NCI-H2107 (cell line): ENCODE measurements at places on chromosomes 7 and 10.

- DNase-seq = no peak
Observed at GRCh38 chr10:56623064-56623463, 262.0 kb upstream of the ZWINT start.

DNA sequence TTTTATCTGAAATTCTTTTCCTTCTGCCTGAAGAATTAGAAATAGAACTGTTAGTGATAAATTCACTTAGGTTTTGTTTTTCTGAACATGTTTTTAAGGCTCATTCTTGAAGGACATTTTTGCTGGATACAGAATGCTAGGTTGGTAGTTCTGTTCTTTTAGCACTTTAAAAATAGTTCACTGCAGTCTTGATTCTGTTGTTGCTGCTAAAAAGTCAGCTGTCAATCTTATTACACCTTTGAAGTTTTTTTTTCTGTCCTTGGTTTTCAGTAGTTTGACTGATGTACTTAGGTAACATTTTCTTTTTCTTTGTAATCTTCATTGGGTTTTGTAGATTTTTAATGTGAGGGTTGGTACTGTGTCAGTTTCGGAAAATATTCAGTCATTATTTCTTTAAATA, 48.7 kb downstream of the C1GALT1 start:
- DNase-seq = no peak

DNA sequence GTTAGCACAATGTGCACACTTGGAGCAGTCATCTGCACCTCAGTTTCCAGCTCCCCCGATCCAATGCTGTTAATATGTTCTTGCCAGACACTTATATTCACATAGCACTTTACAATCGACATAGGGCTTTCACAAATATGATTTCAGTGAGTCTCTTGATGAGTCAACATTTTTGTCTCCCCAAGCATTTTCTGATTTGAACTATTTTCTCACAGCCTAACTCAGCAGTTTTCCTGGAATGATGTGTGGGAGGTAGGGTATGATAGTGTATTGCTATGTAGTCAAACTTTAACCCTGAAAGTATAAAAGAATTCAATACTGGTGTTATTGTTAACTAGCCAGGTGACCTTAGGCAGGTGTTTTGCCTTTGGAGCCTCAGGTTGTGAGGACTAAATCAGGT, 82.5 kb upstream of the LRGUK start:
- DNase-seq = no peak

DNA sequence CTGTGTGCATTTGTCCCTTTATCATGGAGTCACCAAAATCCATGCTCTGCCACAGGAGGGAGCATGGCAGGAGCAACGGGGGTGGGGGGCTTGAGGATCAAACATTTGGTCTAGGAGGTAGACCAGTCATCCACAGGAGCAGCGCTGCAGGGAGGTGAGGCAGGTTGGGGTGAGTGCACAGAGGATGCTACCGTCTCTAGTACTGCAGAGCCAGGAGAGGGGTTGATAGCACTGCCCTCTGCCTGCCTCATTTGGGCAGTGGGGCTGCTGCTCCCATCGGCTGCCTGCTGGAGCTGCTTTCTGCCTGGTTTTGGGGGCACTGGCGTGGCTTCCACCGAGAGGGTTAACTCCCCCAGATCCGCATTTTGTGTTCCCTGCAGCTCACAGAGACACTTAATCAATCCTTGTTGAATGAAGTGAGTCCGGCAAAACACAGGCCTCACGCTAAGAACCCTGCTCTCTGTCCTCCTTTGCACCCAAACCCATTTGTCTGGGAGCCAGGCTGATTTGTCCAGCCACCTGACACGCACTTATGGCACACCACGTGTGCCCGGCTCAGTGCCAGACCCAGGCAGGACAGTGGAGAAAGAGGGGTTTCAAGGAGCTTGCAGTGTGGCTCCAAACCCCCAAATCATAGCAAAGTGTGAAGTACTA, 527.1 kb upstream of the FOXK1 start:
- no peak for DNase-seq

DNA sequence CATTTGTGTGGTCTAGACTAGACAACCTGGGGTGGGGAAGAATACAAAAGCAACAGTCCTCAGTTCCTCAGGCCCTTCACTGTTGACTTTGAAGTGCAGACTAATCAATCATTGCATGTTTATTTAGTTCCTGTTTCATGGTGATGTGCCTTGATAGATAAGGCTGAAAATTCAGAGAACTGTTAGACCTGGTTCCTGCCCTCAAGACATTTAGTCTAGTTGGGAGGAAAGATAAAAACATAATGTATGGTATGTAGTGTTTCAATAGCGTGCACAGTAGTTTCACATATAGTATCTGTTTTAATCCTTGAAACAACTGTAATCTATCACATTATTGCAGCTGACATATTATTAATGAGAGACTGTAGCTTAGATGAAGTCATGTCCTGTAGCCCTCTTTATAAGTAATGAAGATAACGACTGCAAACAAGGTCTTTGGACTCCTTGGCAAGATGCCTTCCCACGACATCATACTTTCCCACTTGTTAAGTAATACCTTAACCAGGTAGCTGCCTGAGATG, 124.0 kb downstream of the CELF2 start:
- DNase-seq = no peak

DNA sequence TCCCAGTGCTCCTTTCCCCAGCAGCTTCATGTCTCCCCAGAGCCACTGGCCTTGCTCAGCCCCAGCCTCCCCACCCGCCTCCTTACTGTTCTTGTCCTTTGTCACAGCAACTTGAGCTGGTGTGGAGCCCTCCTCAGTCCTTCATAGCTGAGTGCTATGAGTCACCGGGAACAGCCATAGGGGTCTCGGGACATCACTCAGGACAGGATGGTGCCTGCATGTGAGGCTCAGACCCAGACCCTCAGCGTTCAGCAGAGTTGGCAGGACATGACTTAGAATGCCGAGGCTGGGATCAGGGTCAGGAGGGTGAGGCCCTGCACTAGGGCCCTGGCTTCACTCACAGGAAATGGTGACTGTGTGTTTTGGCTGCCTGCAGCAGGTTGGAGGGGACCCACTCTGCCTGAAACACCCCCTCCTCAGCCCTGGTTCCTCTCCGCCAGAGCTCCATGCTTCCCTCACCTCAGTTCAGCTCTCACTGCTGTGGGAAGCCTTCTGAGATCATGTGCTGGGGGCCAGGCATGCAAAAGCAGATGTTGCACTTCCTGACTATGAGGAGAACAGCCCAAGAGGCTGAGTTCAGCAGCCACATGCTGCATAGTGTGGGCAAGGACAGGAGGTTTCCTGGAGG, 40.7 kb upstream of the GJD4 start:
- no peak for DNase-seq

DNA sequence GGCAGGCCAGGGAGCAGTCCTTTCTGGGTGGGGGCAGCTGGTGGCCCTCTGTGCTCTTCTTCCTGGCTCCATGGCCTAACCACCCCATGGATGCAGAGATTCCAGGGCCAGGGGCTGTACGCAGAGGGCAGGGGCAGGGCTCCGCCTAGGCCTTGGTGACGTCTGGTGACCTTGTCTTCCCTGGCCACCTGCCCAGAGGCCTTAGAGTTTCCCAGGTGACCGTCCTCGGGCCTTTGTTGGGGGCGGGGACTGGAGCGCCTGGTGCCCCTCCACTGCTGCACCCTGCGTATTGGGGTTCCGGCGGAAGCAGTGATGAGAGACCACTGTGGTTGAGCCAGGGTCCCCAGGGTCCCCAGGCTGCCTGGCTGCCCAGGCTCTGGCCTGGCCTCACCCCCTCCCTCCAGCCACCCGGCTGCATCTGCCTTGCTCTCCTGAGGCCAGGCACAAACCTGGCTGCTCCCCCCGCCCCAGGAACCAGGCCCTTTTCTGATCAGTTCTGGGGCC, 10.3 kb downstream of the PWWP2B start:
- DNase-seq = no peak
